ENCODE measurements at places on chromosomes 1 and 21.

- no peak for DNase-seq
Measured at GRCh38 chr21:43304621-43305335, 122.2 kb downstream of the SIK1 start.

DNA sequence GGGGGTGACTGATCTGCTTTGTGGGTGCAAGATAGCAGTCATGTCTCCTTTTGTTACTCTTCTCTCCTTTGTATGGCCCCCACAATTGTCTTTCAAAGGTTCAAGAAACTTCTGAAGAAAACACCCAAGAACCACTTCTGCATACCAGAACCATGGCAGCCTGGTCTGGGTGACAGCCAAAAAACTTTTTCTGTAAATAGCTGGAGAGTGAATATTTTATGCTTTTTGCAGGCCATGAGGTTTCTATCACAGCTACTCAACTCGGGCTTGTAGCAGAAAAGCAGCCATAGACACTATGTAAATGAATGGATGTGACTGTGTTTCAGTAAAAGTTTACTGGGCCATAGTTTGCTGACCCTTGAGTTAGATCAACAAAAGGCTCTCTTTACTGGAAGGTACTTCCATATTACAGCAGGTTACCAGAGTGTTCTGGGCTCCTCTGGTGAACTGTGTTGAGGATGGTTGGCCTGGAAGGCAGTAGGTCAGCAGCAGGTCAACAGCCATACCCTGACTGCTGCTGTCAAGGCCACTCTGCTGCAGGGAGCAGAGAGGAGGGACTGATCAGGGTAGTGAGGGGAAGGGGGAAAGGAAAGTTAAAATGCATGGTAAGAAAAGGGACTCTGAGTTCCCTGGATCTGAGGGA is 116.4 kb downstream of the GDAP2 start:
- DNase-seq = no peak

- peak; percentile 13 for DNase-seq
Measured at GRCh38 chr1:202811296-202812175, 782 bp downstream of the PCAT6 start.

- no peak for DNase-seq
Measured at GRCh38 chr1:25516686-25517085, 26.7 kb upstream of the LDLRAP1 start.

GRCh38 chr1:172753964-172754363 is 95.1 kb downstream of the FASLG start:
- no peak for DNase-seq

GRCh38 chr1:117689997-117690625 is 84.3 kb downstream of the TENT5C start:
- DNase-seq = no peak

DNA sequence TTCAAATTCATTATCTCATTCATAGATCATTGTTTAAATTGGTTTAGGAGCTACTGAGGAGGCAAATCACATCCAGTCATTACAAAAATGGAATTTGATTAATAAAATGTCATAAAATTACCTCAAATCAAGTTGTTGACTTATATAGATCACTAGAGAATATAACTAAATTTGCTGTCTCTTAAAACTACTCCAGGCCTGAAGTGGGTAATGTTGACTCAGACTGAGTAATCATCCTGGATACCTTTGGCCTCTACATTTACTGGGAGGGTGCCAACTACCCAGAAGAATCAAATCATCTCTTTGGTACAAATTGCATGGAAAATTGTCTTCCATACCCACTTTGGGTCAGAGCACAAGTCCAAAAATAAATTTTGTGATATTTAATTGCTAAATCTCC is 191.2 kb upstream of the GREM2 start:
- no peak for DNase-seq

GRCh38 chr21:29211205-29211604 is 80.8 kb downstream of the MAP3K7CL start:
- DNase-seq = no peak

GRCh38 chr1:84913555-84913892 is 20.5 kb upstream of the LPAR3 start:
- DNase-seq = no peak

Data from effector CD4-positive, alpha-beta T cell (primary cell).